ENCODE measurements at places on chromosomes 11 and 22.

GRCh38 chr22:39367035-39367434 is 17.2 kb downstream of the SYNGR1 start:
- H3K27me3 ChIP-seq: no peaks in the 10 kb centered on the region
- no peak overlapping the region for H3K4me3 ChIP-seq
- no peak for DNase-seq
- no peaks in the 10 kb centered on the region for H3K36me3 ChIP-seq
- H3K27ac ChIP-seq: no peak overlapping the region
- no peaks in the 10 kb centered on the region for H3K4me1 ChIP-seq

GRCh38 chr22:46352691-46353386 is 17.3 kb downstream of the TRMU start:
- peaks cover 86% of the 10 kb centered on the region for H3K36me3 ChIP-seq
- H3K4me1 ChIP-seq: no peaks in the 10 kb centered on the region
- DNase-seq: no peak
- no peak overlapping the region for H3K4me3 ChIP-seq
- no peaks in the 10 kb centered on the region for H3K27me3 ChIP-seq
- H3K27ac ChIP-seq: no peak overlapping the region

GRCh38 chr11:103993507-103993906 is 42.9 kb upstream of the DDI1 start:
- H3K4me1 ChIP-seq: no peaks in the 10 kb centered on the region
- no peak overlapping the region for H3K27ac ChIP-seq
- DNase-seq: no peak
- no peak overlapping the region for H3K4me3 ChIP-seq
- H3K36me3 ChIP-seq: no peaks in the 10 kb centered on the region
- no peaks in the 10 kb centered on the region for H3K27me3 ChIP-seq

DNA sequence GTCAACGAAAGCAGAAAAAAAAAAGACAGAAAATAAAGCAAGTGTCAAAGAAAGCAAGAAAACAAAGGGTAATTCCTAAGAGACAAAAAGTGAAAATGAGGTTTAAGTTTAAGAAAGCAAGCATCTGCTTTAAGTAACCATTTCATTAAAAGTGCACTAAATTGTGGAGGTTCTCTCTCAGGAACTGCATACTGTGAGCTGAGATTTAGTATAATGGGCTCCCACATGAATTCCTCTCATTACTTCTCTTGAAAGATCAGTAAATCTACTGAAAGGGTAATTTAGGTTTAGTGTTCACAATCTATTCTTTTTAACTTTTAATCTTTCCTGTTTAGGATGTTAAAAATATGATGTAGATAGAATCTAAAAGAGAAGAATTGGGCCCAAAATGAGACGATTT is 465.3 kb upstream of the ARHGAP42 start:
- no peak overlapping the region for H3K27ac ChIP-seq
- no peaks in the 10 kb centered on the region for H3K27me3 ChIP-seq
- H3K4me3 ChIP-seq: no peak overlapping the region
- H3K36me3 ChIP-seq: no peaks in the 10 kb centered on the region
- H3K4me1 ChIP-seq: no peaks in the 10 kb centered on the region
